BJ (cell line): ENCODE measurements at places on chromosomes 4 and X.

GRCh38 chr4:31234901-31235300 is 514.7 kb downstream of the PCDH7 start:
- DNase-seq: no peak

DNA sequence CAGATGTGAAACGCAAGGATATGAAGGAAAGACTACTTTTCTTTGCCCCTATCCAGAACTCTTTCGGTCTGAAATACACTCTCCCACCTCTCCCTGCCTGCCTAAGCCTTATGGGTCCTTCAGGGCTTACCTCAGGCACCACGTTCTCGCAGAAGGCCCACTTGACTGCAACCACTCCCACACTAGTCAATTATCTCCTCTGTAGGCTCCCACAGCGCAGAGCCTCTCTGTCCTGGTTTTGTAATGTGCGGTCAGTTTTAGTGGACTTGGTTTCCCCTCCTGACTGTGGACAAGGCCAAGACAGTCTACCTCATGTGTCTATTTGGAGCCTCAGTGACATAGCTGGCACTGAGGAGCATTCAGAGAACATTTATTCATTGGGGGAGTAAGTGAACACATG is 11.1 kb downstream of the CNGA2 start:
- DNase-seq: no peak

GRCh38 chrX:18945483-18945882 is 38.4 kb downstream of the PHKA2 start:
- DNase-seq: no peak

DNA sequence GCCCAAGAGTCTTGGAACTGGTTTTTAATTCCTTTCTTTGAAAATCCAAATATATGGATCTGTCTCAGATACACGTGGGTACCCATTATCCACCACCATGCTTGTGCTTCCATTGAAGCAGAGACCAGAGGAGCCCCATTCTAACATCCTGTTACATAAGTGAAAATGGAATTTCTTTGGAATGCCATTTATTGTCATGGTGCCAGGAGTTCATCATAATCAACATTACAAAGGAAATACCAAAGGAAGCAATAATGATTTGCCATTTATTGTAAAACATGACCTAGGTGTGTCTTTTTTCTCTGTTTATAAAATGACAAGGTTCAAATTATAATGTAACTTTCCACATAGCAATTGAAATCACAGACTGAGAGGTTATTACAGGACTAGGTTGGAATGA is 61.7 kb downstream of the PALLD start:
- no peak for DNase-seq

- no peak for DNase-seq
These were observed 755 bp downstream of the KLHL8 start for GRCh38 chr4:87219632-87220093.

- no peak for DNase-seq
These were observed 29.9 kb upstream of the CPLX1 start for GRCh38 chr4:855880-856224.

DNA sequence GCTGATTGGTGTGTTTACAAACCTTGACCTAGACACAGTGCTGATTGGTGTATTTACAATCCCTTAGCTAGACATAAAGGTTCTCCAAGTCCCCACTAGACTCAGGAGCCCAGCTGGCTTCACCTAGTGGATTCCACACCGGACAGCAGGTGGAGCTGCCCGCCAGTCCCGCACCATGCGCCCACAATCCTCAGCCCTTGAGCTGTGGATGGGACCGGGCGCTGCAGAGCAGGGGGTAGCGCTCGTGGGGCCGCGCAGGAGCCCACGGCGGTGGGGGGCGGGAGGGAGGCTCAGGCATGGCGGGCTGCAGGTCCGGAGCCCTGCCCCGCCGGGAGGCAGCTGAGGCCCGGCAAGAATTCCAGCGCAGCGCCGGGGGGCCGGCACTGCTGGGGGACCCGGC is 30.7 kb downstream of the MEPE start:
- no peak for DNase-seq

DNA sequence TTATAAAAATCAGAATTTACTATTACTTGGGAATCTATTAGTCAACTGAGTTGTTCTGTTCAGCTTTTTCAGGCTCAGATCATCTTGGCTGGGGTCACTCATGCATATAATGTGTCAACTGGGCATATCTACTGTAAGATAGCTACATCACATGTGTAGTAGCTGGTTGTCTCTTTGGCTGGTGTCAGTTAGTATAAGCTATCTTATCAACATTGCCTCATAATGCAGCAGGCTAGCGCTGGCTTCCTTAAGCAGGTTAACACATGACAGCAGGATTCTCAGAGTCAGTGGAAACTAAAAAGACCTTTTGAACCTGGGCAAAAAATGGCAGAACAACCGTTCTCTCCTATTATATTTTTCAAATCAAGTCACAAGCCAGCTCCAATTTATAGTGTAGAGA is 378.3 kb upstream of the PCDH10 start:
- DNase-seq: no peak

- DNase-seq: no peak
These were observed 81.4 kb downstream of the PTPN13 start for GRCh38 chr4:86675548-86675947.

DNA sequence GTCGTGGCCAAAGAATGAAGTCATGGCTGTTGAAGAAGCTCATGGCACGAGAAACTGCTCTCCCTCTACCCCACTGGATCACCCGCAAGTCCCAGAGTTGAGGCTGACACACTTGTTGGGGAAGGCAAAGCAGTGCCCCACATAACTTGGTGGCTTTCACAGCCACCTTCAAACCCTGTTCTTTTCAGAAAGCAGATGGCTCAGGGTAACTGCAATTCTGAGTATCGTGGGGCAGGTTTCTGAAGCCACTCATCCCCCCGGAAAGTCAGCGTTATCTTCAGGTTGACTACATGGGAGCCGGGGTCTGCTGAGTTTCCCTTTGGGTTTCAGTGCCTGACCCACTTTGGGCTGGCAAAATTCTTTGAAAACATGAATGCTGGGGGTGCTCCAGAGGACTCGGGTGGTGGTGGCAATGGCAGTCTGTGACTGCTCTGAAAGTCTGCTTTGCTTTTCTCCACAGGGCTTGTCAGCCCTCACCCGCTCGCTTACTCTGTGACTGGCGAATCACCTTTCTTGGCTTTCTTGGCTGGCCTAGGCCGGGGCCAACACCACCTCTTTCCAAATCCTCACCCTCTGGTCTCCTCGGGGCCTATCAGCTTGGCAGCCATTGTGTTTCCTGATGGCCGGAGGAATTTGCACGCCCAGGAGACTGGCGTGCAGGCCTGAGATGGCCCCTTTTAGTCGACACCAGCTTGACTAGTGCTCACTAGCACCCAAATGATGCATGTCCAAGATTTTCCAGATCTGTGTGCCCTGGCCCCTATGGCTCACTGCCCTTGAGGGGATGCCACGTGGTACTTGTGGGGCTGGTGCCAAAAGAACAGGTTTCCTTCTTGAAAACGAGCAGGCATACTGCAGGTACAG is 7.3 kb downstream of the PPP1R3F start:
- no peak for DNase-seq

GRCh38 chr4:73707269-73707875 is 33.0 kb upstream of the CXCL8 start:
- no peak for DNase-seq

GRCh38 chrX:64447207-64447606 is 52.0 kb upstream of the MTMR8 start:
- no peak for DNase-seq

DNA sequence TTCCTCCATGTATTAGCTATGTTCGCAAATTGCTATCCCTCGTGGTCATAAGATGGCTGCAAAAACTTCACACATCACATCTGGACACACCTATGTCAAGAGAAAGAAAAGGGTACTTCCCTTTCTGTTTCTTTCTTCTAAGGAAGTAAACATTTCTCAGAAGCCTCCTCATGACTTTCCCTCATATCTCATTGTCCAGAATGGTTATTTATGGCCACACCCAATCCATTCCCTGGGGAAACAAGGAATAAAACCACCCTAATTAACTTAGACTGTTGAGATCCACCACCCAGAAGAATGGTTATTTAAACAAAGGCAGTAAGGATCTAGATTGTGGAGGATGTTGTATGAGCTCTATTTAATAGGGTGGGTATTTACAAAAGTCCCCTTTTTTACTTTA is 160.8 kb upstream of the LNX1 start:
- DNase-seq: no peak

DNA sequence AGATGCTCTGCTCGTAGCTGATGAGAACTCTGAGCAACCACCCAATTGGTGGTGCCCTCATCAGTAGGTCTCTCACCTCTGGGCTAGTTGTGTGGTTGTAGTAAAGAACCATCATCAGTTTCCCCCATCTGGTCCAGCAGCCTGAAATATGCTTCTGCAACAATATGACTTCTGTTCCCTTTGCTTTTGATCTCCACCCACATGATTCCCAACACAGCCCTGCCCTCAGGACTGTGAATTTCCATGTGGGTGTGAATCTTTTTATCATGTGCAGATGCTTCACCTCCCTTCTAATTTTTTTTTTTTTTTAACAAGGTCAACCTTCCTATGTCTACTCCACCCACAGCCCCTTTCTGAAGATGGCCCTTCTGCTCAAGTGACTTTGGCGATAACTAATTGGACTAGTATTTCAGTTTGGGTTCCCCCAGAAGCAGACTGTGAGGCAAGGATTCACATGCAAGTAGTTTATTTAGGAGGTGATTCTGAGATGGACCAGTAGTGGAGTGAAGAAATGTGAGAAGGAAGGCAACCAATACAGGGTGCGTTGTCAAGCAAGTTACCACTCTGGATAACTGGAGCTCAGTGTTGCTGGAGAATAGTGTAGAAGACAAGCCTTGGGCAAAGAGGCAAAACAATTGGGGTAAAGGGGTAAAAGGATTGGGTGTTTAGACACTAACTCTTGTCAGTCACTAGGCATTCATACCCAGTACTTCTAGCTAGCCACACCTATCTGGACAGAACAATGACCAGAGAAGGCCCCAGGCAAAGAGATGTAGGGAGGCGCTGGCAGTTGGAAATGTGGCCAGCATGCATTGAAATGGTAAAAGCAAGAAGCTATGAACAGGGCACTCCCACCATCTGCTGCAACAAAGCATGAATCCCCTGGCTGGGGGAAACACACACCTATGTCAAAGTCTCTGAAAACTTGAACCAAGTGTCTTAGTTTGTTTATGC is 466.2 kb downstream of the BCOR start:
- no peak for DNase-seq

DNA sequence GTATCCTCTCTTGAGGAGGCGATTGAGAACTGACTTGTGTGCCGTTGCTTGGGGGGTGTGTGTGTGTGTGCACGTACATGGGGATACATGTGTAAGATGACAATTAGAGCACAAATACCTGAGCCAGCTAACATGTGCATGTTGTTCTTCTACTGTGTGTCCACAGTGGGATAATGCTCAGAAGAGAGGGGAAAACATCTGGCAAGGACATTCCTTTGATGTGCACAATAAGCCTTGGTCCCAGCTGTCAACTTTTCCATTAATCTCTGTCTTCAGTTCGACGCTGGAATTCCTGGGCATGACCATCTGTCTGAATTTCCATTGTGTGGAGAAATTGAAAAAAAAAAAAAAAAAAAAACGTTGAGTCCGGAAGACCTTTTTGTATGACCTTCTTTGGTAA is 592.0 kb upstream of the GALNTL6 start:
- DNase-seq: no peak

GRCh38 chrX:154333837-154334271 is 38.3 kb downstream of the TKTL1 start:
- DNase-seq: no peak

DNA sequence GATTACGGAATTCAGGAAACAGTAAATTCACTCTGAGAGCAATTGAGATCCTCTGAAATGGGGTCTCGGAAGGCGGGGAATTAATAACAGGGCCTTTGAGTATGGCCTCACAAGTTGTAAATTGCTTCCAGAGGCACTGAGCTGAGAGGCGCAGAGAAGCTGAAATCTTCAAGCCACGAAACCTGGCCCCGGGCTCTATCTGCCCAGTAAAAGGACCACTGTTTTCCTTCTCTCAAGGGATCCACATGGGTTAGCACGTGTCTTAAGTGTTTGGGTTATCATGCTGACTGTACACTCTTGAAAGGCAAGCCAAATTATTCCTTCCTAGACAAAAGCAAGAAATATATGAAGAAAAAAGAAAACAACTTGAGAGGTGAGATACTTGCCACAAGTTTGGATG is 1012.9 kb upstream of the FTHL17 start:
- no peak for DNase-seq

DNA sequence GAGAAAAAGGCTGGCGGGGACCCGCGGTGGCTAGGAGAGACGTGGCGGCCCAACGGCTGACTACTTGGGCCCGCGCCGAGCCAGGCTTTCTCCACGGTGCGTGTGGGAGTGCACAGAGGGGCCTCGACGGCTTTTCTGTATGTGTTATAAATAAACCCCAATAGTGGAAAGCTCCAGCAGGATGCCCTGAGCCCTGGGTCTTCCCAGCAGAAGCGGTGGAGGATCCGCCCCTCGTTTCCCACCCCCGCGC is 268 bp upstream of the PRRG1 start:
- no peak for DNase-seq

DNA sequence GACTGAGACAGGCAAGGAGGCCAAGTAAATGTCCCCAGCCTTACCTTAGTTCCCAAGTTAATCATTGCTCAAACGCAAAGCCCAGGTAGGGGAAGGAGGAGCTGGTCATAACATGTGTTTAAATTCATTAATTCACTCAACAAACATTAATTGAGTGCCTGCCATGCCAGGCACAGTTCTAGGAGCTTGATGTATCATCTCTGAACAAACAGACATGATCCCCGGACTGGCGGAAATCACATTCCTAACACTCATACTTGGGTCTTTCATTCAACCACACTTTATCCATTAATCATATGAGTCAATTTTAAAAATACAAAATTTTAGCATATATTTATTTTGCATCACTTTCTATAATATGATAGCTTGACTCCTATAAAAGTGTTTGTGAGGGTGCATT is 335.3 kb upstream of the NOCT start:
- no peak for DNase-seq

DNA sequence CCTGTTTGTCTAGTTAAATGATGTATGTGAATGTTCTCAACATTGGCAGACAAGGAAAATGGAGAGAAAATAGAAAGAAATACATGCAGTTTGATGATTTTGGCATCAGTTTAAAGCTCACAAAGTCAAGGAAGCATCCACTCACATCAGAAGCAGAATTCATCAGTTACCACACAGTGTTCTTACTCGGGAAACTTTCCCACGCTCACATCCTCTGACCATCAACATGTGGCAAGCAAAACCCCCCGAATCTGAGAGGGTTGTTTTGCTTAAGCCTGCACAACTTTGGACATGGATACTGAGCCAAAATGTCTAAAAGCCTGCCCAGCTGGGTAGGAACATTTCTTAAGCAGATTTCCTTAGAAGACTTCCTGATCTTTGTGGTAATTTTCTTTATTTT is 407.6 kb downstream of the ANKRD50 start:
- DNase-seq: no peak

DNA sequence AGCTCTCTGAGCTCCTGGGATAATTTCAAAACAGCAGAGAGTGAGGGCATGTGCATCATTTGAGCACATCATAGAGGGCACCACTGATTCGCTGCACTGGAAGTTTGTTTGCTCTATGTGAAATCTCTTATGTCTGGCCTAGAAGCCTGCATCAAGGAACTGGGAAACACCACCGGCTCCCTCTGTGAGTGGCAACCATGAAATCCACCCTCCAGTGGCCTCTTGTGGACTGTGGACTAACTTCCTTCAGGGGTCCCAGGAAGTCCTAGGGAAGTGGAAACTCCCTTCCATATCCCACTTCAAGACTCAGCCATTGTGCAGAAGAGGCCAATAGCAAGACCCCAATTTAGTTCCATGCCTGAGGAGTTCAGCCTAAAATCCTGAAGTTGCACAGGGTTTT is 48.0 kb upstream of the IGFBP7 start:
- DNase-seq: no peak
